Chondrocyte (in vitro differentiated cells): ENCODE measurements at places on chromosomes 13 and 19. TPM values are rescaled to one million over a fixed set of nuclear protein-coding genes. Genes with fewer than 3 reads are reported as not detected.

DNA sequence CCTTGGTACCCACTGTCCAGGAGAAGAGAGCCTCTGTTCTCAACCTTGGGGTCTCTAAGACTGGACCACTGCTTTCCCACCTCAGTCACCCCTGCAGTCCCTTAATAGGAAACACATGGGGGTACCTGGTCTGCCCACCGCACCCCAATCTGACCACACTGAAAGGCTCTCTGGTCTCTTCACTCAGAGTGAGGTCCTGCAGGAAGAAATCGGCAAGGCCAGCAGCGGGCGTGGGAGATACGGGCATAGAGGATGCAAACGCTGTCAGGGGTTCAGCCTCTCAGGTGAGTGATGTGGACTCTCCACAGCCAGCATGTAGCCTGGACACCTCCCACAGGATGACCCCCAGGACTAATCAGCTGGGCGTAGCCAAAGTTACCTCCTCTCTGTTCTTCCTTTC, 3.5 kb downstream of the SIGLEC9 start:
- peak; percentile 63 for DNase-seq
- H3K27ac ChIP-seq: no peak overlapping the region
- no peaks in the 10 kb centered on the region for H3K4me1 ChIP-seq
- H3K36me3 ChIP-seq: no peaks in the 10 kb centered on the region
- H3K27me3 ChIP-seq: no peaks in the 10 kb centered on the region
- H3K4me3 ChIP-seq: no peak overlapping the region

- no peaks in the 10 kb centered on the region for H3K27me3 ChIP-seq
- H3K4me1 ChIP-seq: peaks cover 14% of the 10 kb centered on the region
- H3K36me3 ChIP-seq: no peaks in the 10 kb centered on the region
Observed at GRCh38 chr13:33550885-33551284, 265.3 kb upstream of the STARD13 start.

DNA sequence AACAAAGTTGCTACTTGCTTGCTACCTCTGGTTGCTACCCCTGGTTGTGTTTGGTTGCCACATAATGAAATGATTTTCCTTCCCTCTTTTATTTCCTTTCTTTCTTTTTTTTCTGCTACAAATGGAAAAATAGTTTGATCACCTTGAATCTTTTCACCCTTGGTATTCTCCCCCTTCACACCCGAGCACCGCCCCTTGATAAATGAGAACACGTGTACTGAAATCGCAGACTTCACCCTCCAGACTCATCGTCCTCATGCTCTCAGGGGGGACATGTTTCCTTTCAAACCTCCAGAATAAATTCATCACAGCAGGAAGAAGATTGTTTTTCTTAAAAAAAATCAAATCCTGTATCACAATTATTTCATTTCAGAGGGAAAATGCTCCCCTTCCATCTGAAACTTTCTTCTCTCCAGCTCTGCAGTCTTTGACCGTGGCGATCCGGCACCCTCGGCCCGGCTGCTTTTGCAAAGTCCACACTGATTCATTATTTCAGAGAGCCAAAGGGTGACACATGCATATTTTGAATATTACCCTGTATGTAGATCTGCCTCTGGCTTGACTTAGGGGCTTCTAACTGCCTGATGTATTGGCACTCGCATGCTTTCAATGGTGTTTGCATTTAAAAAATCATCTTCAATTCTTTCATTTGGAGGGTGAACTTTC, 222.6 kb upstream of the MAB21L1 start:
- H3K4me3 ChIP-seq: no peak overlapping the region
- H3K36me3 ChIP-seq: no peaks in the 10 kb centered on the region
- DNase-seq: no peak
- no peaks in the 10 kb centered on the region for H3K27me3 ChIP-seq
- H3K4me1 ChIP-seq: peaks cover 23% of the 10 kb centered on the region

- no peaks in the 10 kb centered on the region for H3K36me3 ChIP-seq
- H3K4me3 ChIP-seq: no peak overlapping the region
- DNase-seq: no peak
- no peak overlapping the region for H3K27ac ChIP-seq
Observed at GRCh38 chr13:102244607-102245227, 157.1 kb downstream of the FGF14 start.

DNA sequence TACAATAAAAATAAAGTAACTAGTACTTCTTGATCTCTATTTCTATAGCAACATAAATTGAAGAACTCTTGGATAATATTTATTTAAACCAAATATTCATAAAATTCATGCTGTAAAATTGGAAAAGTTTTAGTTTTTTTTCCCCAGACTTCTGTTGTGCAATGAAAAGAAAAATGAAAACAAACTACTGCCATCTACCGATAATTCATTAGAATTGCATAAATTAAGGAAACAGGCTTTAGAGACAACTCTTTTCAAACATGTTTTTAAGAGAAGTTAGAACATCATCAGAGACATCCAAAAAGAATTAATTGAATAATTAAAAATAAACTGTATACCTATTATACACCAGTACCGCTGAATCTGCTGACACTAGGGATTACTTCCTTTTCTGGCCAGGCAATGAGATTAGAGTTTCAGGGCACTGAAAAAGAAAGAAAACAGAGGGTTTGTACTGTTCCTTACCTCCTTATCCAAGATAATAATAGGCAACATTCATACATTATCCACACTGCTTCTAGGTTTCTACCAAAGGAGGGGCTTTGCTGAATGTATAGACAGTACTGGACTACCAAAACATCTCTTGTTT, 4.9 kb downstream of the CCDC122 start:
- H3K27me3 ChIP-seq: no peaks in the 10 kb centered on the region
- no peaks in the 10 kb centered on the region for H3K36me3 ChIP-seq
- H3K4me3 ChIP-seq: no peak overlapping the region
- peaks cover 22% of the 10 kb centered on the region for H3K4me1 ChIP-seq
- DNase-seq: no peak
- H3K27ac ChIP-seq: no peak overlapping the region

- no peak for DNase-seq
- H3K4me3 ChIP-seq: no peak overlapping the region
- H3K36me3 ChIP-seq: peaks cover 3% of the 10 kb centered on the region
- H3K4me1 ChIP-seq: peaks cover 13% of the 10 kb centered on the region
- no peak overlapping the region for H3K27ac ChIP-seq
Observed at GRCh38 chr13:75904012-75904411, 267.9 kb downstream of the LMO7 start.

DNA sequence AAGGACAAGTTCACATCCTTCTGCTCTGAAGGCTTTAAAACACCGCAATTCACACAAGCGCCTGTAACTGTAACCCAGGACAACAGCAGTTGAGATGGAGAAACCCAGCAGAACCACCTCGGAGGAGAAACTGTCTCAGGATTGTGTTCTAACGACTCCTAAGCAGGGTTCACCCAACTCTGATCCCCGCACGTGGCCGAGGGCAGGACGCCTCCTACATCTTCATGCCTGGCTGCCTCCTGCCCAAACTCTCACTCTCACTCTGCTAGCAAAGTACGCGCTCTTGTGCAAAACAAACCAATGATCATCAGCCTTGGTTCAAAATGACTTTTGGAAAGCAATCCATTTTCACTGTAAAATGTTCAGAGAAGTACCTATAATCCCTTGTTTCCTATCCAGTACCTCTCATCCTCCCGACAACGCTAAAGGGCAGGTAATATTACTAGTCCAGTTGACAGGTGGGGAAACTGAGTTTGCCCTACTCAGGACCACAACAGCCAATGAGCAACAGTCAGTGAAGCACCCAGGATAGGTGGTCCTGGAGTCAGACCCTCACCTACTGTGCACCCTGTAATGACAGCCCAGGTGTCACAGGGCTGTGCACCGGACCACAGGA, 25.6 kb downstream of the EPS15L1 start:
- peak overlapping the region; percentile 62 for H3K27ac ChIP-seq
- no peak for DNase-seq
- no peak overlapping the region for H3K4me3 ChIP-seq
- peaks cover 2% of the 10 kb centered on the region for H3K36me3 ChIP-seq

- no peaks in the 10 kb centered on the region for H3K4me1 ChIP-seq
- no peak overlapping the region for H3K4me3 ChIP-seq
- no peak for DNase-seq
- H3K27ac ChIP-seq: no peak overlapping the region
- H3K27me3 ChIP-seq: no peaks in the 10 kb centered on the region
Observed at GRCh38 chr19:5319516-5319915, 21.1 kb downstream of the PTPRS start.

DNA sequence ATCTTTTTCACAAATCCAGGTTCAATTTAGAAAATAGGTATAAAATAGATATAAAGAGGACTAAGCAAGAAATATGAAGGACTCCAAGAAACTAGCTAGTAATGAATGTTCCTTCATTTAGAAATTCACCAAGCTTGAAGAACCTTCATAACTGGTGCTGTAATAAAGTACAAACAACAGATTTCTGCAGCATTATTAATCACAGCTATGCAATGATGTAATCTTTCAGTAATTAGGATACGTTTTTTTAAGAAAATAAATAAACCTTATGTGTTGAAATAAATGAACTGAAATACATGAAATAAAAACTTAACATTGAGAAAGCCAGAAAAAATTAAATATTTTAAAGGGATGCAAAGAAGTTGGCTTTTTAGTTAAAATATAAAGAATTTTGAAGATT, 236.1 kb downstream of the RGCC start:
- H3K36me3 ChIP-seq: peaks cover 16% of the 10 kb centered on the region
- no peaks in the 10 kb centered on the region for H3K27me3 ChIP-seq
- peaks cover 31% of the 10 kb centered on the region for H3K4me1 ChIP-seq
- H3K4me3 ChIP-seq: no peak overlapping the region

DNA sequence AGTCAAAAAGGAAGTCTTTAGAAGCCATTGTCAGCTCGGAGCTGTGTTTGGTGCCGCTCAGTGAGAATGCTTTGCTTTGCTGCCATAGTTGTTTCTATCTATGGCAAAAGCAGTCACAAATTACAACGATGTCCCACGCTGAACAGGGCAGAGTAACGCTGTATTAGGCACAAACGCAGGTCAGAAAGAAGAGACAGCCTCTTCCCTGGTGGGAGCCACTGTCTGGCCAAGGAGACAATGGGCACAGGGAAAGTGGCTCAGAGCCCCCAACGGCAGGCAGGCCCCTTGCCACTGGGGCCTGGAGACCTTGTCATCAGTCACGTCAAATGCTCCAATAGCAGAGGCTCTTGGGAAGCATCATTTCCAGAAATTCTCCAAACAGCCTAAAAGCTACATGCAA, 244.2 kb downstream of the TEX29 start:
- H3K27ac ChIP-seq: no peak overlapping the region
- no peak overlapping the region for H3K4me3 ChIP-seq
- peaks cover 4% of the 10 kb centered on the region for H3K27me3 ChIP-seq

DNA sequence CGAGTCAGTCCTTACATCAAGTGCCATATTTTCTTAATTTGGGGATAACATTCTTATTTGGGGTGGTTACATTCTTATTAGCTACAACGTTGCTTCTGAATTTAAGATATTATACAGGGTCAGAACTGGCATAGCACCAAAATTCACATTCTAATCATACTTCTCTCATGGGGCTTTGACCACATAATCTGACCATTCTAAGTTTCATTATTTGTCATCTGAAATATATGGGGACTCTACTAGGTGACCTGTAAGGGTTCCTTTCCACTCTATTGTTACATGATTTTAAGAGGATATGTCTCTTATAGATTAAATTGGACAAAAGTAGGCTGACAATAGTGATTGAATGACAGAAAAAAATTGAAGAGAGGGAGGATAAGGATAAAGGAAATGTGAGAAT, 536.5 kb downstream of the KCTD12 start:
- no peak overlapping the region for H3K27ac ChIP-seq
- DNase-seq: no peak
- H3K4me3 ChIP-seq: no peak overlapping the region
- H3K4me1 ChIP-seq: peaks cover 23% of the 10 kb centered on the region
- peaks cover 12% of the 10 kb centered on the region for H3K27me3 ChIP-seq
- H3K36me3 ChIP-seq: peaks cover 4% of the 10 kb centered on the region

GRCh38 chr13:90008707-90009149, 1338.8 kb upstream of the MIR17HG start:
- no peak for DNase-seq
- H3K4me3 ChIP-seq: no peak overlapping the region
- H3K4me1 ChIP-seq: no peaks in the 10 kb centered on the region
- no peaks in the 10 kb centered on the region for H3K27me3 ChIP-seq

DNA sequence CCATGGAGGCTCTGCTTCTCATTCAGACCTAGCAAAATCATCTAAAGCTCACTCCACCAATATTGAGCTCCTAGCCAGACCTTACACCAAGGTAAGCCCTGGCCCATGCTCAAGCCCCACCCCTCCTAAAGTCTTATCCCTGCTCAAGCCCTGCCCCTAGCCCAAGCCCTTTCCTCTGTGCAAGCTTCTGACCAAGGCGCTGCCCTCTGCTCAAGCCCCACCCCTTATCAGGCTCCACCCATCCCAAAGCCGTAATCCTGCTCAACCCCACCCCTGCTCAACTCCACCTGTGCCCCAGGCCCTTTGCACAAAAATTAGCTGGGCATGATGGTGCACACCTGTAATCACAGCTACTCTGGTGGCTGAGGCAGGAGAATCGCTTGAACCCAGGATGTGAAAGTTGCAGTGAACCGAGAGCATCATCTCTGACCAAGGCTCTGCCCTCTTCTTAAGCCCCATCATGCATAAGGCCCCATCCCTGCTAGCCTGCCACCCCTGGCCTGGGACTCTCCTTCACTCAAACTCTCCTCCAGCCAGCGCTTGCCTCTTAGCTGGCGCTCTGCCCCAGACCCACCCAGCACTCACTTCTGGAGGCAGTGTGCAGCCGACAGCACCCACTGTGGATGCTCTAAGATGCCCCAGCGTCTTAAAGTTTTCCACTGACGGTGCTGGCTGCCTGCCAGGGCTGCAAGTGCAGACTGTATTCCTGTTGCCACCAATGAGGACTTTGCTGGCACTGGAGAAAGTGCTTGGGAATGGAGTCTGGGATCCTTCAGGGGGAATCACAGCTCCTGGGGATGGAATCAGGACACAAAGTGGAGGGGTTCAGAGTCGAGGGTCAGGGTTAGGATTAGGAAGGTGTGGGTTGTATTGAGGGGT, 16.5 kb downstream of the KLK4 start:
- no peak overlapping the region for H3K27ac ChIP-seq
- no peak overlapping the region for H3K4me3 ChIP-seq
- no peak for DNase-seq
- peaks cover 8% of the 10 kb centered on the region for H3K27me3 ChIP-seq
- H3K36me3 ChIP-seq: no peaks in the 10 kb centered on the region
- no peaks in the 10 kb centered on the region for H3K4me1 ChIP-seq

- H3K4me3 ChIP-seq: no peak overlapping the region
- peaks cover 15% of the 10 kb centered on the region for H3K36me3 ChIP-seq
- no peak for DNase-seq
- H3K4me1 ChIP-seq: peaks cover 54% of the 10 kb centered on the region
- H3K27ac ChIP-seq: no peak overlapping the region
Observed at GRCh38 chr13:113182046-113182445, 23.6 kb downstream of the PROZ start.

DNA sequence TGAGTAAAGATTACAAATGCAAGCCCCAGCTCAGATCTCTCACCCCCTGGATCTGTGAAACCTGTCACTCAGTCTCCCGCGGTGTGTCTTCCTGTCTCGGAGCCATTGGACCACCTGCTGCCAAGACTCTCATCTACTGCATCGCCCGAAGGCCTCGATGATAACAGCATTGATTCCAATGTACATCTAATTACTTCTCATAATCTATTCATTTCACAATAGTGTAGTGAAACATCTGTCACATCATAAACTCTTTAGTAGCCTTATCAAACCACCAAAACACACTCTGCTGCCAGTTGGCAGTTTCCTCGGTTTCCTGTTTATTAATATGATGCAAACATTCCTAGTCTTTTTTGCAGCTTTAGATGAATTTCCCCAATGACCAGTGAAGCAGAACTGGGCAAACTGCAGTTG, 220.3 kb downstream of the POU4F1 start:
- no peak overlapping the region for H3K27ac ChIP-seq
- no peak for DNase-seq
- no peak overlapping the region for H3K4me3 ChIP-seq
- H3K4me1 ChIP-seq: no peaks in the 10 kb centered on the region
- no peaks in the 10 kb centered on the region for H3K27me3 ChIP-seq

Gene ZNF667
- total RNA-seq: not detected in 3 replicates

Gene C5AR1
- 2.9 to 4.3 TPM (median 3.7 TPM) in 3 replicates for total RNA-seq

Gene ZNF66
- total RNA-seq: 1.3 to 6.1 TPM (median 3.2 TPM) in 3 replicates

Gene NDUFA13
- total RNA-seq: 313 to 316 TPM (median 313 TPM) in 3 replicates

Gene STOML3
- total RNA-seq: not detected in 3 replicates

Gene FAM124A
- total RNA-seq: 1.0 to 2.4 TPM (median 2.3 TPM) in 3 replicates

Gene CEACAM3
- total RNA-seq: not detected in 3 replicates
